ENCODE measurements at places on chromosomes 4 and X. TPM values are rescaled to one million over a fixed set of nuclear protein-coding genes. Genes with fewer than 3 reads are reported as not detected.

The PCDH19 gene
- total RNA-seq: 0.59 TPM

DNA sequence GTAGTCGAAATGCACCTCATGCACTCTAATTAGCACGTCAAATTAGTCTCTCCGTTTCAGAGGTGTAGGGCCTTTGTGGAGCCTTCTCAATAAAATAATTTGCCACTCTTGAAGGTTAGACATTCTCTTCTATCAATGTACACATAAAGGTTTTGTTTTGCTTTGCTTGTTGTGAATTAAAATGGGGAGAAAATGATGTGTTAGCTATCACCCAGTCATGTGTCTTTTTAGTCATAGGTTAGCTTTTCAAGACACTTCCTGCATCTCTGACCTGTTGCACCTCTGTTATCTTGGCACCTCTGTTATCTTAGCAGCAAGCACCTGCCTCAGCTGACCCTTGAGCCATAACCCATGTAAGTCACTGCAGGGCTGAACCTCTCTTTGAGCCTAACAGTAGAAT is 936 bp downstream of the TMEM144 start:
- DNase-seq: no peak

The C4orf50 gene
- total RNA-seq: not detected

DNA sequence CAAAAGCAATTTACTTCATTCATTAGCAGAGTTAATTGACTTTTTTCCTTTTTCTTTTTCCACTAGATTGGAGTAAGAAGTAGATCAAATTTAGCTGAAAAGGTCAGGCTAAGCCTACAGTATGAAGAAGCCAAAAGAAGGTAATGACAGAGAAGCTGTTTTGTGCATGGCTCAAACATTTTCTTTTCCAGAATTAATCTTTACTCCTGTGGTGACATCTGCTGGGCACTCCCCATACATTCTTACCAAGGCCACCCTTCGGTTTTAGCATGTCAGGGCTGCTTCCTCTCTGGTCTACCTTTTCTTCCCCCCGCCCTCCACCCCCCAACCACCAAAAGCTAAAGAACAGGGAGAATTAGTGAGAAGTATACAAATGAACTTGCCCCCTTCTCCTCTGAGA is 70.2 kb downstream of the CLDN22 start:
- DNase-seq: peak; percentile 23

DNA sequence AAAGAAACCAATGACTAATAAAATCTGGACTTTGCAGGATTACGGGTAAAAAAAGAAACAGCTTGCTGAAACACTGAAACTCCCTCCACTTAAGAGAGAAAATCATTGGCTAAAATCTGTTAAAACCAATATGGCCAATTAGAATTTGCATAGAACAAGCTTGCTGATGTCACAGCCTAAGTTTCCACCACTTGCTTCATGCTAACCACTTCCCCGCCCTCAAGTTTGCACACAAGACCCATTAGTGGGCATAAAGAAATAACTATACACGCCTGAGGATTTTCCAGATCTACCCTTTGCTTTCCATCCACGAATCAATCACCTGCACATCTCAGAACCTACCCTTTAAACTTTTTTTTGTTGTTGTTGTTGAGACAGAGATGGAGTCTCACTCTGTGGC is 42.7 kb upstream of the PHEX start:
- no peak for DNase-seq

Data from osteoblast (primary cell).